ENCODE measurements at places on chromosomes 6 and 20.
A peak's percentile ranks its signal among the peaks of the same experiment; 100 is the strongest.

DNA sequence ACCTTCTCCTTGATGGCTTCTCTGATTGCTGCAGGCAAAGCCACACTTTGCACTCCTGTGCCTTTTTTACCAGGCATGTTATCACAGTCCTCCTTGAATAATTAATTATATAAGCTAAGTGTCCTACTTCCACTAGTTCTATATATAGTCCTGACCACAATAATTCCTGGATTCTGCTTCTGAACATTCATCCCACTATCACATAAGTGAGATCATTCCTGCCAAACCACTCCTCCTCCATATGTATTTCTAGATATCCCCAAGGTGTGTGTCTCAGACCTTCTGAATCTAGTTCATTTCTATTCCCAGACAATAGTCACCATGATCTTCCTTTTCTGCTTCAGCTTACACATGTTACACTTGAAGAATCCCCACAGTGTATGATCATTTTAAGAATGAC is 1237.5 kb upstream of the MAP3K7 start:
- DNase-seq = no peak

- DNase-seq = peak; percentile 26
These were observed 1.5 kb downstream of the VARS2 start for GRCh38 chr6:30915591-30915946.

DNA sequence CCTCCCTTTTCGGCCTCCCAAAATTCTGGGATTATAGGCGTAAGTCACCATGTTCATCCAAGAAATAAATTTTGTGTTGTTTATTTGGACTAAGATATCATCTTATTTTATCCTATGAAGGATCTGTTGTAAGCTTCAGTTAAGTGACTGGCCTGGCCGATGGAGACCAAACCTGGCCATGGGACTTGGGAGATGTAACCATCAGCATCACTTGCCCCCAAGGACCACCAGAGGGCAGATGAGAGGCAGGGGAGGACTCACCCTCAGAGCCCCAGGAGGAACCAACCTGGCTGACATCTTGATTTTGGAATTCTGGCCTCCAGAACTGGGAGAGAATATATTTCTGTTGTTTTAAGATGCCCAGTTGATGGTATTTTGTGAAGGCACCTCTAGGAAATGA is 266.7 kb downstream of the CDH26 start:
- DNase-seq = no peak

- DNase-seq = no peak
These were observed 68.7 kb upstream of the SNX9 start for GRCh38 chr6:157754351-157754750.

GRCh38 chr6:115067690-115068447 is 725.0 kb upstream of the HS3ST5 start:
- DNase-seq = no peak

GRCh38 chr6:135189344-135189743 is 8.2 kb downstream of the MYB start:
- DNase-seq = no peak

DNA sequence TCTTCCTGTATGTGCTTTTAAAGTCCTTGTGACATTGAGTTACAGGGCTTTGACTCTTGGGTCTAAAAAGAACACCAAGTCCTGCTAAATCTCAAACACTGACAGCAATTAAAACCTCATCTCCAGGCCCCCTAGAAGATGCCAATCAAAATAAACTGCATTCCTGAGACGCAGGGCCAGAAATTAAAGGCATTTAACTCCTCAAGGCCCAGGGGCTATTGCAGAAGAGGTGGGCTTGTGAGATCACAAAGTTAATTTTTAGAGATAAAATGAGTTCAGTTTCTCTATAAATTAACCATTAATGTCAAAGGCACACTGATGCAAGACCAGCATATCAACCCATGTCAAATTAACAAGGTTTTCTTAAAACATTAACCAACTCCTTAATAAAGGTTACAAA is 145.6 kb upstream of the CARMIL1 start:
- no peak for DNase-seq

DNA sequence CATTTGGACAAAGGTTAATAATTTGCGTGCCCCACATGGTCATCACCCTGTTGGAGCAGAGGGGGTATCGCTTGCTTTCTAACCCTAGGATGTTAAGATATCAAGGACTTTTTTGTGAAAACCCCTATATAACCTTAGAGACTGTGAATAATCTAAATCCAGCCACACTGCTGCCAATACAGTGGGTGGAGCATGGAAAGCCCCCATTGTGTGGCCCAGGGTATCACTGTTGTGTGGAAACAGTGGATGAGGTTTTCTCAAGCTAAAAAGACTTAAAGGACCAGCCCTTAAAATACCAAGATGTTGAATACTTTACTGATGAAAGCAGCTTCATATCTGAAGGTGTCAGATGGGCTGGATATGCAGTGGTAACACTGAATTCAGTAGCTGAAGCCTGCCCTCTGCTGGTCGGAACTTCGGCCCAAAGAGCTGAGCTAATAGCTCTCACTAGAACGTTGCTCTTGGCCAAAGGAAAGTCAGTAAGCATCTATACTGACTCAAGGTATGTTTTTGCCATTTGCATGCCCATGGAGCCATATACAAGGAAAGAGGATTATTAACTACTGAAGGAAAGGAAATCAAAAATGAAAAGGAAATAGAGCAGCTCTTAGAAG is 695.2 kb downstream of the PHF3 start:
- DNase-seq = peak; percentile 47

DNA sequence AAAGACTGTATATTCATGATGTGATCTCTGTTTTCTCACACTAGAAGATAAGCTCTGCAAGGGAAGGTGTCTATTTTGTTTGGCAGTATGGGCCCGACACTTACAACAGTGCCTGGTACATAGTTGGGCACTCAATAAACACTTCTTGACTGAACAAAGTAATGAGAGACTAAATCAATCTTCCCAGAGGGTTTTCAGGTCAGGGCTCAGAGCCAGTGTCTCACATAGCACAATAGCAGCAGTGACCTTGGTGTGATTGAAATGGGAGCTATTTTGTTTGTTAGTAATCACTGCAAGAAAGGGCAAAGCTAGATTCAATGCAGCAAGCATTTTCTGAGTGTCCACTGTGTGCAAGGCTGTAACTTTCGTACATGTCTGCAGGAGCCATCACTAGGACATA is 26.4 kb upstream of the GCM1 start:
- no peak for DNase-seq

DNA sequence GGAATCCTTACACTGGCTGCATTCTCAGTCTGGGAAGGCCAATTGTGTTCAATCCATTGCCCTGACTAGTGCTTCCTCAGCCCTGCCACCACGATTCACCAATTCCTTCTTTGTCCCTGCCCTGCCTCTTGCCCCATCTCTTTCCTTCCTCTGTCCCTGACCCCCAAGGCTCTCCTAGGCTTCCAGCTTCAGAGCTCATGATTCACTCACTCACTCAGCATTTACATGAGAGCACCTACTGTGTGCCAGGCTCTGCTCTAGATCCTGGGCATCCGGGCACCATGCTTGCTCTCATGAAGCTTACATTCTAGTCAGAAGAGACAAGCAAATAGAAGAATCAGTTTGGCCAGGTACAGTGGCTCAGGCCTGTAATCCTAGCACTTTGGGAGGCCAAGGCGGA is 489.5 kb upstream of the JARID2 start:
- no peak for DNase-seq

- no peak for DNase-seq
These were observed 39.1 kb upstream of the GTSF1L start for GRCh38 chr20:43765916-43766315.

- DNase-seq = no peak
These were observed 63.9 kb downstream of the REV3L start for GRCh38 chr6:111418971-111419693.

DNA sequence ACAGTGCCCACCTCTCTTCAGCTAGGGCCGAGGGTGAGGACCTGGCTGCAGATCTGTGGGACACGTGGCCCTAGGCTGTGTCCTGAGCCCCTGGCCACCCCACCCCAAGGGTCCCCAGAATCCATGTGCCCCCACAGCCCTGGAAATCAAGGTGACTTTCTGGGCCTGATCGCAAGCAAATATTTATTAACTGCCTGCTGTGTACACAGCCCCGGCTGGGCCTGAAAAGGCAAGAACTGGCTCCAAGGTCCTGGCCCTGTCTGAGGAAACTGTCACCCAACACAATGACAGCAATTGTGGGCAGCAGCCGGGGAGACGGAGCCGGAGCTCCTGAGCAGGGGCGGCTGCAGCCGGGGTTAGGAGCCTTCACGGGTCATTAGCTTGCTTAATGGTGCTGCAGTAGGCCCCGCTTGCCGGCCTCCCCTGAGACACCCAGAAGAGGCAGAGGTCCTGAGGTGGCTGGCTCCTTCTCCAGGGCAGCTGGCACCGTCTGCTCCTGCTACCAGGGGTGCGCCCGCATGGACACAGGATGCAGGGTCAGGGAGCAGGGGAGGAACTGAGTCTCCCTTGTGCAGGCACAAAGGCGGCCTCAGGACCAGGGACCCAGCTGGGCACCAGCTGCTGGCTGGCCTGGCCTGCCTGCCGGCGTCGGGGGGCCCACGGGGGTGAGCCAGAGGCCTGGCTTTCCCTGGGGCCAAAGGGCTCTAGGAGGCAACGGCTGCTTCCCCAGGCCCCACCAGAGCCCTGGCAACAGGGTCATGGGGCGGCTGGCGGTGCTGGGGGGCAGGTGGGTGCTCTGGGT is 24.1 kb downstream of the NPEPL1 start:
- peak; percentile 3 for DNase-seq

- DNase-seq = no peak
These were observed 140.1 kb upstream of the BTBD3 start for GRCh38 chr20:11777387-11778205.

- DNase-seq = no peak
These were observed 57.9 kb downstream of the ELOVL5 start for GRCh38 chr6:53290537-53291510.

GRCh38 chr6:88749849-88750248 is 213.6 kb downstream of the RNGTT start:
- DNase-seq = no peak

DNA sequence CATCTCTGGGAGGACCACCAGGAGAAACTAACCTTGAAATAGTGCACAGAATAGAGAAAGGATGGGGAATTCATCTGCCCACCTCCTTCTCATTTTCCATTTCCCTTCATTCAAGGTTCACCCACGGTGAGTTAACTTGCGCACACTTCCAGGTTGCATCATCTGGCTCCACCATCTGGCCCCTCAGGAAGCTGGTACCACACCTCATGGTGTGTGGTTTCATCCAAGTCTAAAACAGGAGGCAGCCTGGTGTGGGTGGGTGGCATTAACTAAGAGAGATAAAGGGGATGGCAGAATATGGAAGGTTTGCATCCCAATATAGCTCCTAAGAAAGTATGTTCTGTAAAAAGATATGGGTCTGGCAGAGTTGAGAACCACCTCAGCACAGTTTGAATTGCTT is 3.8 kb downstream of the ZNF334 start:
- no peak for DNase-seq

GRCh38 chr20:50498071-50498776 is 12.0 kb upstream of the PTPN1 start:
- DNase-seq = no peak

DNA sequence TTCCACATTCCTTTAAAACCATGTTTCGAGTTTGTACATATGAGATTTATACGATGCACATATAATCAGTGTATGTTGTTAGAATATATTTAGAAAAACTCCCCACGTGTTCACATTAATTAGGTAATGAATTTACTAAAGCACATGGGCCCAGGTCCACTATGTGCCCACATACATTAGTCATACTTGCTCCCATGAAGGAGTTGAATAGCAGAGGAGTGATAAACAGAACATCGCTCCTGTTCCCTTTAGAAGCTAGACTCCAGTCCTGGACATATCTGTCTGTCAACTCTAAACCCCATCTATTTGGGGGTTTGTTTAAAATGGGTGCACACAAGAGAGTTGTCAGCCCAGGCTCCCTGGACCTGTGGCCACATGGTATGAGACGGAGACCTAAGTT is 108.1 kb upstream of the TIAM2 start:
- DNase-seq = no peak

- DNase-seq = no peak
These were observed 9.7 kb upstream of the SLCO4A1 start for GRCh38 chr20:62632575-62633090.

DNA sequence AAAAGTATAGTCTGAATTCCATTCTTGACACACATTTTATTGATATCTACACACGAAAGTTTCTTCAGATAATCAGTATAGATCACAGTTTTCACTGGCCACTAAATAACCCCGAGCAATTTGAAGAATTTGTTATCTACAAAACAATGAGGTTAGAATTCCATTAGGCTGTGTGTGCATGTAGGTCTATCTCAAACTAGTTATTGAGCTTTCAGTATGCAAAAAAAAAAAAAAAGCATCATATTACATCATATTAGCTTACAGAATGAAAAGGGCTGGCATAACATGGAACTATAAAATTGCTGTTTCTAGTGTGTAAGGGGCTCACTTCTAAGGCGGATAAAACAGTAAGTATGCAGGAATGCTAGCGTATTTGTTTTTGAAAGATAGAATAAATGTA is 59.5 kb upstream of the ADGRG6 start:
- DNase-seq = no peak

DNA sequence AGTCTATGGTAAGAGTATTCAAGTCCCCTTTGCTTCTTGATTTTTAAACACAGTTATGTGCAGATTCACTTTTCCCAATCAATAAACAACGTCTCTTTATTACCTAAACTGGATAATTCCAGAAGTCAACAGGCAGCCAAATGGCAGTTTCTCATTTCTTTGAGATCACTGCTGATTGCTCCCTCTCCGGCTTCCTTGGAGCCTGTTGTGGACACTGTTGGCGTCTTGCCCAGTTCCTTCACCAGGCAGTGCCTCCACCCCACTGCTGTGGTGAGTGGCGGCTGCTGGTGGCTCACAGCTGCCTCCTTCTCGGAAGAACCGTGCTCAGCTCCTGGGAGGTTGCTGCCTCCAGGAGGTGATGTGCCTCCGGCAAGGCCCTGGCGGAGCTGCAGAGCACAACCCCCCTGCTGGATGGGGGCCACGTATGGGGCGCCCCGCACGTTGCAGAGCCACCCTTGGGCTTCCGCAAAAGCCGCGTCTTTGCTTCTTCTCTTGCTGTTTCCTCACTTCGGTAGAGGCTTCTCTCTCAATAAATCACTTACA is 105.1 kb upstream of the CNKSR3 start:
- DNase-seq = peak; percentile 84

DNA sequence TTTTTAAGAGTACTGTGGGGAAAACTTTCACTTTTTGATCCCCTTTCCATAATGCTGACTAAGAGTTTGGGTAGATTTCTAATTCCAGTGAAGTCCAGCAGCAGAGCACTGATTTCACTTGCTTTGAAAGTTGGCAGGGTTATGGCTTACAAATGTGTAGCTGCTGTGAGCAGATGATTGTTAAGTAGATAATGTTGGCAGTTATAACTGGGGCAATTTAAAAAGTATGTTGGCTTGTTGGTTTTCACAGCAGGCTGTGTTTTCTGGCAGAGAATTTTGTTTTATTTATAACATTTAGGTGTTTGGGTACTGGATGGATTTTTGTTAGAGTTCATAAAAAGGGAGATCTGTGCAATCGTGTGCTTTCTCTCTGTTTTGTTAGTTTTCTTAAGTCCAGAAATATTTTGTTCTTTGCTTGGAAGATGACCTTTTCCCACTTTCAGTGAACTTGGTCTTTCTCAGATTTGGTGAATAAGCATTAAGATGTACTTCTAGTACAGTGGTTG is 31.4 kb downstream of the AFDN start:
- no peak for DNase-seq

- no peak for DNase-seq
These were observed 33.3 kb downstream of the GSTA3 start for GRCh38 chr6:52876056-52876787.
